ENCODE measurements at places on chromosomes 1 and 21. TPM values are rescaled to one million over a fixed set of nuclear protein-coding genes. Genes with fewer than 3 reads are reported as not detected.

The FHAD1 gene
- total RNA-seq, result not detected

The KCNE2 gene
- total RNA-seq, result not detected

The EPHA8 gene
- total RNA-seq, result not detected

The ZNF593OS gene
- total RNA-seq, result not detected

The RBM11 gene
- total RNA-seq, result 1.6 TPM

The C1orf94 gene
- total RNA-seq, result not detected

The RAB42 gene
- 0.20 TPM for total RNA-seq

DNA sequence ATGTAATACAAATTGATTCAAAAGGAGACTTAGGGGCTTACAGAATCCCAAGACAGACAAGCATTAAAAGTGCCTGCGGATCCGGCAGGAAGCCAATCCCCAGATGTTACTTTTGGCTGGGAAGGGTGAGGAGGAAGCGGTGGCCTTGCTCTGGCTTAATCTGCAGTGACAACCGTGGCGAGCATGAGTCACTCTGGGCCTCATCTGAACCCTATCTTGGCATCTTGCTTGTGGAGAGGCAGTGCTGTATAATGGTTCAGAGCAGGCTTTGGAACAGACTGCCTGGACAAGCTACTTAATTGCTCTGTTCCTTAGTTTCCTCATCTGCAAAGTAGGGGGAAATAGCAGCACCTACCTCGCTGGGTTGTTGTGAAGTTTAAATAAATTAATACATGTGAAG, 74.1 kb downstream of the XCL2 start:
- H3K27me3 ChIP-seq, result no peaks in the 10 kb centered on the region
- no peak overlapping the region for H3K4me3 ChIP-seq
- no peaks in the 10 kb centered on the region for H3K36me3 ChIP-seq

DNA sequence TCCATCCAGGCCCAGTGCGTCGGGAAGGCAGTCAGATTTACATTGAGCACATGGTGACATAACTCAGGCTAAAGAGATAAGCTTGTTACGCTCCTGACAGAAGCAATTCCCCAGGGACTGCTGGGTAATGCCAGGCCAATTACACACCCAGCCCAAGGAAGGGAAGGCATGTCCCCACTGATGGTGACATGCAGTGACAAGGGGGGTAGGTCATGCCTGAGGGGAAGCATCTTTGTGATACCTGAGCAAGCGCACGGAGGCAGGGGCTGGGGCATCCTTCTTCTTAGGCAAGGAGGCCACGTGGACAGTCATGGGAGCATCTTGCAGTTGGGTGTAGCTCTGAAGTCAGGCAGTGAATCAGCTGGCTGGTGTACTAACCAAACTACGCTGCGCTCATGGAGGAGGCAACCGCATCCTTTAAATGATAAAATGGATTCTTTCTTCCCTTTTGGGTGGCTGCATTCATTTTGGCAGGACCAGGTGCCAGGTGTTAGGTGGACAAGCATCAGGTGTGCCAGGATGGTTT, 39.6 kb upstream of the GRIK3 start:
- peaks cover 1% of the 10 kb centered on the region for H3K27me3 ChIP-seq
- no peak overlapping the region for H3K4me3 ChIP-seq
- DNase-seq, result no peak
- H3K36me3 ChIP-seq, result no peaks in the 10 kb centered on the region
- H3K27ac ChIP-seq, result no peak overlapping the region

GRCh38 chr1:59045137-59045536, 251.8 kb upstream of the FGGY start:
- no peaks in the 10 kb centered on the region for H3K27me3 ChIP-seq
- H3K4me1 ChIP-seq, result peaks cover 31% of the 10 kb centered on the region
- no peaks in the 10 kb centered on the region for H3K36me3 ChIP-seq
- no peak overlapping the region for H3K4me3 ChIP-seq
- no peak for DNase-seq

DNA sequence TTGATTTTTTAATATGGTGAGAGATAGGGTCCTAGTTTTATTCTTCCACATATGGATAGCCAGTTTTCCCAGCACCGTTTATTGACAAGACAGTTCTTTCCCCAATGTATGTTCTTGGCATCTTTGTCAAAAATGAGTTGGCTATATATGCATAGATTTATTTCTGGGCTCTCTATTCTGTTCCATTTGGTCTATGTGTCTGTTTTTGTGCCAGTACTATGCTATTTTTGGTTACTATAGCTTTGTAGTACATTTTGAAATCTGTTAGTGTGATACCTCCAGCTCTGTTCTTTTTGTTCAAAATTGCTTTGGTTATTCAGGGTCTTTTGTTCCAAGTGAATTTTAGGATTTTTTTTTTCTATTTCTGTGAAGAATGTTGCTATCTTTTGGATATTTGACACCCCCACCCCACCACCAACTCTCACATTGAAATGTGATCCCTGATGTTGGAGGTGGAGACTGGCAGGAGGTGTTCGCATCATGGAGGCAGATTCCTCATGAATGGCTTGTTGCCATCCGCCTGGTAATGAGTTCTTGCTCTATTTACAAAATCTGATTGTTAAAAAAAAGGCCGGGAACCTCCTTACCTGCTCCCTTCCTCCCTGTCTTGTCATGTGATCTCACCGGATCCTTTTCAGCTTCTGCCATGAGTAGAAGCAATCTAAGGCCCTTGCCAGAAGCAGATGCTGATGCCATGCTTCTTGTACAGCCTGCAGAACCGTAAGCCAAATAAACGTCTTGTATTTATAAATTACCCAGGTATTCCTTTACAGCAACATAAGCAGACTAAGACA, 54.8 kb upstream of the KRTAP19-8 start:
- no peak for DNase-seq
- H3K36me3 ChIP-seq, result no peaks in the 10 kb centered on the region
- no peaks in the 10 kb centered on the region for H3K4me1 ChIP-seq
- H3K27me3 ChIP-seq, result peaks cover 5% of the 10 kb centered on the region
- no peak overlapping the region for H3K27ac ChIP-seq
- H3K4me3 ChIP-seq, result no peak overlapping the region

DNA sequence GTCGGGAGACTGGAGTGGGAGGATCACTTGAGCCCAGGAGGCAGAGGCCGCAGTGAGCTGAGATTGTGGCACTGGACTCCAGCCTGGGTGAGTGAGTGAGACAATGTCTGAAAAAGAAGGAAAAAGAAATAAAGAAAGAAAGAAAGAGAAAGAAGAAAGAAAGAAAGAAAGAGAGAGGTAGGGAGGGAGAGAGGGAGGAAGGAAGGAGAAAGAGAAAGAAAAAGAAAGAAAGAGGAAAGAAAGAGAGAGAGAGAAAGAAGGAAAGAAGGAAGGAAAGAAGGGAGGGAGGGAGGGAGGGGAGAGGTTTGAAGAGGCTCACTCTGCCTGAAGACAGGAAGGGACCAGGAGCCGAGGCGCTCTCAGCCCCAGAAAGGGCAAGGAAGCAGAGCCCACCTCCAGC, 4.8 kb upstream of the TCP10L start:
- no peak overlapping the region for H3K4me3 ChIP-seq
- DNase-seq, result no peak

DNA sequence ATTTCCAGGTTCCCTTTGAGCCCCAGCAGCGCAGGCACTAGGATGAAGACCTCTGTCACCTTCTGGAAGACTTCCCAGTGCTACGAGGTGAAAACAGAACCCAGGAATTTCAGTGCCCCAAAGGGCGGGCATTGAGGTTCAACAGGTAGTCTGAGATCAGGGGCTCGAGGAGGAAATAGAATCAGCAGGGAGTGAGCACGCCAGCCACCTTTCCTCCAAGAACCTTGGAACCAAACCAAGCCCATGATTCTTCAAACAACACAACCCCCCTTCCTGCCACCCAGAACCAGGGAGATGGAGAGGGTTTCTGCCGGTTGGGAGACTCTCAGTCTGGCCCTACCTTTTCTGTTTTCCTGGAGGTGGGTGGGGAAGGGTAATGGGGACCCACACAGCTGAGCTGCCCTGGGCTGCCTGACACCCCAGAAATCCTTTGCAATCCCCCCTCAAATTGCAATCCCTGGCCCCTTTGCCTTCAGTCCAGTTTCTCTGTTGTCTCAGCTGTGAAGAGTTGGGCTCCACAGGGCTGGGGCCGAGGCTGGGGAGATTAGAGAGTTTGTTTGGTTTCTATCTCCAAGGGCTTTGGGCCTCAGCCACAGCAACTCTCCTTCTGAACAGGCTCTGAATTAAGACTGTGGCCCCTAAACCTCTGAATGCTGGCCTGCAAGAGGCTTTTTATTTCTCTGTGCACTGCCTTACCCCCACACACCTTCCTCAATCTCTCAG, 11.9 kb downstream of the SLC41A1 start:
- peaks cover 22% of the 10 kb centered on the region for H3K4me1 ChIP-seq
- no peaks in the 10 kb centered on the region for H3K27me3 ChIP-seq
- peaks cover 49% of the 10 kb centered on the region for H3K36me3 ChIP-seq
- DNase-seq, result no peak
- no peak overlapping the region for H3K4me3 ChIP-seq

GRCh38 chr1:118961156-118961555, 27.0 kb downstream of the TBX15 start:
- peaks cover 3% of the 10 kb centered on the region for H3K27me3 ChIP-seq
- no peaks in the 10 kb centered on the region for H3K36me3 ChIP-seq
- no peak overlapping the region for H3K4me3 ChIP-seq
- H3K4me1 ChIP-seq, result peaks cover 32% of the 10 kb centered on the region

DNA sequence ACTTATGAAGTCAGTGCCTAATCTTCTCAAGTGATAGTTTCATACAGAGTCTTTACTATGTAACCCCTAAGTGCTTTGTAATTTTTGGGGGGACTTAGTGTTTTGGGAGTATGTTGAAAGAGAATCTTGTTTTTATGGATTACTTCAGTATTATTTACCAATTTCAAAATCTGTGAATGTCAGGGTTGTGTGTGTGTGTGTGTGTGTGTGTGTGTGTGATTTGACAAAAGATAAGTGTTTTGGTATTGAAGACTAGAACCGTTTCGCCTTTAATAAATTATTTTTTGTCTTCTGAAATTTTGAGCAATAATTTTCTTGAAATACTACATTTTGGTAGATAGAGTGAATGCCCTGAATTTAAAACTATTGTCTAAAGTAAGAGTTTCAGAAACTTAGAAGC, 5.8 kb downstream of the MAGI3 start:
- peaks cover 40% of the 10 kb centered on the region for H3K27me3 ChIP-seq
- no peaks in the 10 kb centered on the region for H3K36me3 ChIP-seq
- no peak for DNase-seq

GRCh38 chr1:193176113-193176512, 10.3 kb downstream of the B3GALT2 start:
- H3K36me3 ChIP-seq, result peaks cover 19% of the 10 kb centered on the region
- no peak overlapping the region for H3K27ac ChIP-seq
- no peaks in the 10 kb centered on the region for H3K27me3 ChIP-seq
- H3K4me3 ChIP-seq, result no peak overlapping the region

- H3K4me3 ChIP-seq, result no peak overlapping the region
- H3K27me3 ChIP-seq, result peaks cover 9% of the 10 kb centered on the region
- H3K36me3 ChIP-seq, result no peaks in the 10 kb centered on the region
- no peak overlapping the region for H3K27ac ChIP-seq
- no peak for DNase-seq
These were observed 402.1 kb downstream of the SETD4 start for GRCh38 chr21:35658242-35658641.

DNA sequence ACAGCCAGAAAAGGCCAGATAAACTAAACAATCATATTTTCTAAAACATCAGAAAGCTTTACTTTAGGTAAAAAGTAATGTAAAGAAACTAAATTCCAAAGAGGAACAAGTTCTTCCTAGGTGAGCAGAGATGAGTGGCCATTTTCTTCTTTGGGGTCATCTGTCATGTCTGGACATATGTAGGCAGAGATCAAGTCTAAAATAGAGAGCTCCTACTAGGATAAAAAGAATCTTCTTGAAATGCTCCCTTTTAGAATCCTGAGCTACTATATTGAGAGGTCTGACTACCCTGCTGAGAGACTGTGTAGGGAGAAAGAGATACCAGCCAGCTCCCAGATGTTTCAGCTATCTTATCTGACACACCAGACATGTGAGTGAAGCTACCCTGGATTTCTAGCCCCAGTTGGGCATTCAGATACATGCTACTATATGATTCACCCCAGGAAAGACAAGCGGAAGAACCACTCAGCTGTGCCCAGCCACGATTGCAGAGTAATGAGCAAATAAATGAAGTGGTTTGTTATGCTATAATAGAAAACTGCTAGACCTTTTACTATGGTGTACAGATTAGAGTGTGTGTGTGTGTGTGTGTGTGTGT, 80.1 kb downstream of the TTLL7 start:
- no peak for DNase-seq
- peaks cover 6% of the 10 kb centered on the region for H3K27me3 ChIP-seq
- no peak overlapping the region for H3K4me3 ChIP-seq

DNA sequence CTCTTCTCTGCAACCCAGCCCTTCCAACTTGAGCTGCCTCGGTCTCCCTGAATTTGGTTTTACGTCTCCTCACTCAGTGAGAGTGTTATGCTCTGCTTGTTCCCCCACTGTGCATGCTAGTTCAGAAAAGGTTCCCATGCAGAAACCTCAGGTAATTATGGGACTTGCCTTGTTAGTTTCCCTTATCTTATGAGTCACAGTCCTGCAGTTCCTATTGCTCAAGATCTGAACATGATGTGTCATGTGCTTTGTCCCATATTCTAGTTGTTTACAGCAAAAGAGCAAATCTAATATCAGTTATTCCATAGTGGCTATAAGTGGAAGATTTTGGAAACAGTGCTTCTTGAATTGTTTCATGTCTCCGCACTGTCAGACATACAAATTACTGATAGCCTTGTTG, 74.4 kb downstream of the DUSP10 start:
- no peak overlapping the region for H3K27ac ChIP-seq
- no peaks in the 10 kb centered on the region for H3K27me3 ChIP-seq
- no peak for DNase-seq
- H3K4me3 ChIP-seq, result no peak overlapping the region
- no peaks in the 10 kb centered on the region for H3K36me3 ChIP-seq

DNA sequence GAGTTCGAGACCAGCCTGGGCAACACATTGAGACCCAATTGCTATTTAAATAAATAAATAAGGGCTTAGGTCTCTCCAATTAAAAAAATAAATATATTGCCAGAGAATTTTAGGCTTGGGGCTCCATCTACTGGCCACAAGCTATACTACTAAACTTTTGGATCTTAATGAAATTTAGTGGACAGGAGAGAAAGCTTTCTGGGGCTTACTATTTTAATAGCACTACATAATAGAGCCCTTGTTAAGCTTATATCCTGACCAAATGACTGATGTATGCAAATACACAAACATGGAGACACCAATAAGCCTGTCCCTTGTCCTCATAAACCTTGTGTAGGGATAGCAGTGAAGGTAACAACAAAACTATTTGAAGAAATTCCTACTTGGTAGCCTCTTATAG, 18.4 kb downstream of the CCT3 start:
- DNase-seq, result no peak
- H3K4me1 ChIP-seq, result no peaks in the 10 kb centered on the region
- H3K27me3 ChIP-seq, result no peaks in the 10 kb centered on the region
- H3K27ac ChIP-seq, result no peak overlapping the region
- no peak overlapping the region for H3K4me3 ChIP-seq

- H3K4me3 ChIP-seq, result no peak overlapping the region
- no peak overlapping the region for H3K27ac ChIP-seq
- peaks cover 16% of the 10 kb centered on the region for H3K4me1 ChIP-seq
- no peak for DNase-seq
- H3K36me3 ChIP-seq, result no peaks in the 10 kb centered on the region
These were observed 125.8 kb upstream of the HOOK1 start for GRCh38 chr1:59688976-59689375.
